NCI-H2081 treated with DMSO at 0.1 percent for 48 hours (cell line): ENCODE measurements at places on chromosomes 5 and 9.

- no peak for DNase-seq
Observed at GRCh38 chr5:39200081-39200480, 19.3 kb downstream of the FYB1 start.

DNA sequence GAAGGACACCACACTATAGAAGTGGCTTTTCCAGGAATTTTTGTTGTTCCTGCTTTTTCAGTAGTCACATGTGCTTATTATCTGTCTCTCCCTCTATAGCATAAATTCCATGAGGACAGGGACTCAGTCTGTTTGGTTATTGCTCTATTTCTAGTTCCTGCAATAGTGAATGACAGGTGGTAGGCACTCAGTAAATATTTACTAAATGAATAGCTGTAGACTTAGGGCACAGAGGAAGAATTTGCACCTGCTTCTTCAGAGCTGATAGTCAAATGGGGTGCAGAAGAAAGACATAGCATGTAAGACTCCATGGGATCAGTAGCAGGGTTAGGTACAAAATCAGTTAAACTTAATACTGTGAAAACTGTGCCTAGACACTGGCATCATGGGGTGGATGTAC lies 580.2 kb downstream of the CCDC171 start:
- no peak for DNase-seq

DNA sequence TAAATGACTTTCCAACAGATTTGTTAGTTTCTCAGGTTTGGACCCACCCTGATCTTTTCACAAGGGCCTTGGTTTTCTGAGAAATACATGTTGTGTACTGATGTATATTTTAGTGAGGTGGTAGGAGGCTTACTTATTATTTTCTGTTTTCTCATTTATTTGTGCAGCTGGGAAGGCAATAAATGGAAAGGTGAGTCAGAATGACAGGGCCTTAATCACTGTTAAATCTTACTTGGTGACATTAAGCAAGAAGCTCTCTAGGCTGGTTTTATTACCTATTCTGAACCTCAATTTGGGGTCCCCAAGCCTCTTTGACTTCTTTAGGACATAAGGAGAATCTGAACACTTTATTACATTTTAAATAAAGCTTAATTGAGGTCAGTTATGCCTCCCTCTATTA lies 214.0 kb upstream of the DAB2 start:
- DNase-seq, result no peak

DNA sequence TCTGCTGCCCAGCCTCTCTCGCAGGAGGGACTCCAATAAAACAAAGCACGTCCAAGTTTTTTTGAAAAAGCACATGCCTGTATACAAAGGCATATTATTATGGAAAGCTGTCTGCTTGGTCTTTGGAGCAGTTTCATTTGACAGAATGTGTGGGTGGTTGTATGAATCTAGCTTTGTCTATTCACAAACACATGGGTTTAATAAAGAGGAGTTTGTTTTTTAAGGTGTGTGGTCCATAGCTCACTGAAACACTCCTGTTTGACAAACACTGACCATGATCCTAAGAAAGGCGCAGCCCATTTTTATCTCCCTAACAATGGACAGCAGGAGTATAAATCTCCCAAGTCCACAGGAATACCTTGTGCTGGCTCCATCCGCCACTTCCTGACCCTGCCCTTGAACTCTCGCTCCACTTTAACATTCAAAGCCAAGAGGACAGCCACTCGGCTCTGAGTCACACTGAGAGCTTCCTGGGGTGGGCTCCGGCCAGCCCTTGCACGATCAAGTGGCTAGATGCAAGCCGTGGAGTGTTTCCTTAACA lies 371.9 kb downstream of the EBF1 start:
- no peak for DNase-seq

DNA sequence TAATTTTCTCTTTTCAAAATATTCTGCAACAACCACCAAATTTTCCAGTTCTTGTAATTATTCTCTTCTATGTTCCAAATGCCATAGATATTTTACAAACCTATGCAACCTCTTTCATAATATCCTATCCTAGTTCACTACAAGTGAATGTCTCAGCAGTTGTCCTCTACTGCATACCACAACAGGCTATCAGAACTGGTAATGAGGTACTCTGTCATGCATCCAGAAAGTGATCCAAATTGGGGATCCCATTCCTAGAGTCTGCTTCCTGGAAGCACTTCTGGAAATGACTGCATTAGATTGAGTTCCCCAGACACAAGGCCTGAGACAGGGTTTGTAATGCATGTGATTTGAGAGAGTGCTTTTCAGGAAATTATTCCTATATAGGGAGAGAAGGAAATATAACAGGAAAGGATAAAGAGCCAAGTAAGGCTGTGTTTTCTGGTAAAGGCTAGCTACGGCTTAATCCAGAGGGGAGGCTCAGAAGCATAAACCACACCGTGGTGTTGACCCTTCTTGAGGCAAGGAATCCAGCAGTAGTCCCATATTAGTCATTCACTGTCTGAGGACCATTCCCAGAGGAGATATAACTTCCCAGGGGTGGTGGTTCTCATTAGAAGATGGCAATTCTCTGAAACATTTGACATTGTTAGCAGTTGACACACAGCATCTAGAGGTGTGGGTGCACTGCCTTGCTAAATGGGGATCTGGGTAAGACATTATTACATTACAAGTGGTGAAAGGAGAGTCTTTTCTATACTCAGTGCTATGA lies 80.3 kb upstream of the FST start:
- DNase-seq, result no peak

DNA sequence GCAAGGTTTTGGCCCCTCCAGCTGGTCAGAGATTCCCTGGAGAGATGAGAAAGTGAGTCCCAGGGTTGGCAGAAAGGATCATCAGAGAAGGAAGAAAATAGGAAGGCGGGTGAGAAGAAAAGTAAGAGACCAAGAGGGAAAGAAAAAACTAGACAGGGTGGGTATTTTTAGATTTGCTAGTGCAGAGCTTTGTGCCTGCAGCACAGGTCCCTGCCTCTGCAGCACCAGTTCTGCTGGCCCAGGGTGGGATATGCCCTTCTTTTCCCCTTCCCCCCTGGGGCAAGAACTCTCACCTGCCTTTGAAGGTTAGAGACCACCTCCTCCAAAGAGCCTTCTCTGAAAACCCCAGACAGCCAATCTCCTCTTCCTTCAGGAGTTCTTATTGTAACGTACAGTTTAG lies 90.3 kb upstream of the EGFLAM start:
- no peak for DNase-seq

- DNase-seq, result no peak
Observed at GRCh38 chr9:103985077-103985476, 109.0 kb upstream of the SMC2 start.

DNA sequence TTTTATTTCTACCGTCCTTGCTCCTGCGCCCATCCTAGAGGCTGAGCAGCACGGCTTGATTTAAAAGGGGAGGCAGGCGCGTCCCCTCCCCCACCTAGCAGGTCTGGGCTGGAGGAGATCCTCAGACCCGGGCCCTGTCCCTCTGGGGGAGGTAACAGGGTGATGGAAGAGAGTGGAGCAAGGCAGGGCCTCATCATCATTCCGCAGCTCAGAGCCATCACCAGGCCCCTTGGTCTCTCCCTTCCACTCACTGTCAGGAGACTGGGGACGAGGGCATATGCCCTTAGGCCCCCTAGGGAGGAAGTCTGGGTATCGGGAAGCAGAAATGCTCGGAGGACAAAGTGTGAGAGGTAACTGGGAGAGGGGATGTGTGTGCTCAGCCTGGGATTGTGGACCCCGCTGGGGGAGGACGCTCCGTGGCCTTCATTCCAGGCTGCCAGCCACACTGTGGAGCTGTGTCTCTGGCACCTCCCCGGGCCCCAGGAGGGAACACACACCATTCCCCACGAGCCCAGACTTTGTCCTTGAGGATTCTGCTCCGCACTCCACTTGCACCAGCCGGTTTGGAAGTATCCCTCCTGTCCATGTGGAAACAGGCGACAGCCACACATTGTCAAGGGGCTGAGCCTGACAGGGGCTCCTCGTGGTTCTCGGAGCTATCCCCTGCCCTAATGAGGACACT lies 761 bp downstream of the REEP2 start:
- DNase-seq, result no peak

DNA sequence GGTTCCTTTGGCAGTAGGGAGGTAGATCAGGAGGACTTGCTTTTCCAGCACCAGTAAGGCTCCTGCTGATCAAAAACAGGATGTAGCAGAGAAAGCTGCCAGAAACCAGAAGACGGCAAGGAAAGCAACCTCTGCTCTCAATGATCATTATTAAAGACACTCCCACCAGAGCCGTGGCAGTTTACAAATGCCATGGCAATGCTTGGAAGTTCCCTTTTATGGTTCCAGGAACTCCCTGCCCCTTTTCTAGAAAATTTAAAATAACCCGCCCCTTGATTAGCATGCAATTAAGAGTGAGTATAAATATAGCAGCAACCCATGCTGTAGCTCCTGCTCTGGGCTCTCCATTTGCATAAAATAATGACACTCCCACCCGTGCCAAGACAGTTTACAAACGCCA lies 16.1 kb downstream of the EQTN start:
- DNase-seq, result no peak

GRCh38 chr9:92666236-92666635 lies 3.7 kb downstream of the IPPK start:
- DNase-seq, result no peak

DNA sequence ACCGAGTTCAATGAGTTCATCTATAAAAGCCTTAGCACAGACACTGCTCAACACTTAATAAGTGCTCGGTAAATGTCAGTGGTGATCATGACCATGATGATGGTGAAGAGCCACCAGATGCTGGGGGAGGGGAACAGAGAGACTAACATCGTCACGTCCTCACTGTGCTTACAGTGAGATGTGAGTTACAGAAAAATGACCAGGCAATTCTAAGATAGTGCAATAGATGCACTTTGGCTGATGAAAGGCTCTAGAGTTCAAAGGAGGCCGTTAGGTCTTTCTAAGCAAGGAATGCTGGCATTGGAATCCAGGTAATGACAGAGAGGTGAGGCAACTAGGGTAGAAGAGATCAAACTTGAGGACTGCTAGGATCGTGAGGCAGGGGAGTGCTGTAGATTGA lies 36.7 kb downstream of the ARL15 start:
- no peak for DNase-seq

GRCh38 chr9:36415822-36416525 lies 15.9 kb upstream of the RNF38 start:
- DNase-seq, result no peak

GRCh38 chr5:1437226-1437829 lies 7.9 kb downstream of the SLC6A3 start:
- no peak for DNase-seq

GRCh38 chr5:72281764-72282499 lies 38.1 kb downstream of the MRPS27 start:
- no peak for DNase-seq
